T-helper 17 cell (primary cell): ENCODE measurements at places on chromosomes 4 and X. TPM values are rescaled to one million over a fixed set of nuclear protein-coding genes. Genes with fewer than 3 reads are reported as not detected.
A peak's percentile ranks its signal among the peaks of the same experiment; 100 is the strongest.

The HSFX2 gene
- total RNA-seq: not detected

- no peaks in the 10 kb centered on the region for H3K36me3 ChIP-seq
- no peak overlapping the region for H3K4me3 ChIP-seq
- peaks cover 20% of the 10 kb centered on the region for H3K4me1 ChIP-seq
Measured at GRCh38 chrX:39327255-39327654, 526.0 kb downstream of the MID1IP1 start.

The GAGE12F gene
- not detected for total RNA-seq

The SHISA3 gene
- not detected for total RNA-seq

The NDST3 gene
- total RNA-seq: not detected

The ARR3 gene
- not detected for total RNA-seq

- H3K36me3 ChIP-seq: no peaks in the 10 kb centered on the region
- no peak overlapping the region for H3K27ac ChIP-seq
- H3K4me1 ChIP-seq: no peaks in the 10 kb centered on the region
- no peaks in the 10 kb centered on the region for H3K27me3 ChIP-seq
- DNase-seq: no peak
- H3K4me3 ChIP-seq: no peak overlapping the region
Measured at GRCh38 chr4:141826260-141826659, 189.9 kb downstream of the IL15 start.

DNA sequence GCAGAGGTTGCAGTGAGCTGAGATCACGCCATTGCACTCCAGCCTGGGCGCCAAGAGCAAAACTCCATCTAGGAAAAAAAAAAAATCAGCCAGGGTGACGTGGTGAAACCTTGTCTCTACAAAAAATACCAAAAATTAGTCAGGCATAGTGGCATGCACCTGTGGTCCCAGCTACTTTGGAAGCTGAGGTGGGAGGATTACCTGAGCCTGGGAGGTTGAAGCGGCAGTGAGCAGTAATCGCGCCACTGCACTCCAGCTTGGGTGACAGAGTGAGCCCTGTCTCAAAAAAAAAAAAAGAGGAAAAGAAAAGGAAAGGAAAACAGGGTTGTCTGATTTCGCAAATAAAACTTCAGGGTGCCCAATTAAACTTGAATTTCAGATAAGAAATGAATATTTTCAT lies 106.1 kb downstream of the RBM47 start:
- H3K27ac ChIP-seq: no peak overlapping the region
- H3K4me3 ChIP-seq: no peak overlapping the region
- no peaks in the 10 kb centered on the region for H3K36me3 ChIP-seq
- H3K27me3 ChIP-seq: peaks cover 8% of the 10 kb centered on the region
- no peaks in the 10 kb centered on the region for H3K4me1 ChIP-seq
- no peak for DNase-seq

DNA sequence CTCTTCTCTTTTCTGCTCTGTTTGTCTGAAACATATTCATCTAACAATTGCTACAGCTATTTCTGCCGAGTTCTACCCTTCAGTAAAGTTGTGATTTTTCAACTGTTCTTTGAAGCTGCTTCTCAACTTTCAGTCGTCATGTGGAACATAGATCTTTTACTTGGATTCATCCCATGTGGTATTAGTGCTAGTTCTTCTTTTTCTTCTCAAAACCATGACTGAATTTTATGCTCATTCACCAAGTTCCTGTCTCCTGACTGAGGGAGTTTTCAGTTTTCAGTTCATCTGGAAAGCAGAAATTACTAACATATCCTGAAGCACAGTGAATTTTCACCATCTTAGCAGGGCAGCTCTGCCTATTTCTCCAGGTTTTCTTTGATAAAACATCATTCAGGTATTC lies 12.1 kb downstream of the ACSL4 start:
- H3K27me3 ChIP-seq: no peaks in the 10 kb centered on the region
- no peaks in the 10 kb centered on the region for H3K36me3 ChIP-seq
- no peak overlapping the region for H3K4me3 ChIP-seq
- peaks cover 12% of the 10 kb centered on the region for H3K4me1 ChIP-seq
- no peak for DNase-seq
- no peak overlapping the region for H3K27ac ChIP-seq

The LDB2 gene
- not detected for total RNA-seq

GRCh38 chr4:85474818-85475630 lies at the start of gene ARHGAP24:
ARHGAP24 (plus strand) TSS chr4:85475150.
- peak within 1 kb of the TSS; percentile 62 for H3K4me3 ChIP-seq
- no peak for DNase-seq
- no peaks in the 10 kb centered on the region for H3K36me3 ChIP-seq
- no peak within 1 kb of the TSS for H3K27ac ChIP-seq

The PDCL2 gene
- total RNA-seq: not detected

- H3K4me3 ChIP-seq: no peak overlapping the region
- no peaks in the 10 kb centered on the region for H3K36me3 ChIP-seq
- no peak for DNase-seq
Measured at GRCh38 chr4:140579278-140579677, 10.5 kb upstream of the UCP1 start.

GRCh38 chr4:171601091-171601490 lies 212.1 kb upstream of the GALNTL6 start:
- H3K27ac ChIP-seq: no peak overlapping the region
- H3K4me1 ChIP-seq: no peaks in the 10 kb centered on the region
- H3K27me3 ChIP-seq: no peaks in the 10 kb centered on the region
- no peak overlapping the region for H3K4me3 ChIP-seq

- peaks cover 4% of the 10 kb centered on the region for H3K4me1 ChIP-seq
- H3K27me3 ChIP-seq: no peaks in the 10 kb centered on the region
- H3K27ac ChIP-seq: no peak overlapping the region
- peak; percentile 12 for DNase-seq
Measured at GRCh38 chrX:12894074-12895030, 12.1 kb upstream of the TLR8 start.

The ATRX gene
- total RNA-seq: 104 TPM

DNA sequence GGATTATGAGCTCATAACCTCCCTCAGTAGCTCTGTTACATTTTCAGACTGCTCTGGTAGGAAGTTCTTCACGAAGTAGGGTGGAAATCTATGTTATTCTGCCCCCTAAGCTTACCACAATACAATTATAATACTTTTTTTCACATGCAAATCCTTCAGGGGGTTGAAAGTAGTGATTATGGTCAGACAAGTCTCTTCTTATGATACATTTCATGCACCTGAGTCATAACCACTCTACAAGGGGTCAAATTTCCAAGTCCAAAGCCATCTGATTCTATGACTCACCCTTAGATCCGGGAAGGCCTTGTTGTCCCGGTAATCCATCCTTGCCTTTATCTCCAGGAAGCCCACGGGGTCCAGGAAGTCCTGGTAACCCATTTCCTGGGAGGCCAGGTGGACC lies 95.2 kb downstream of the ATG4A start:
- no peaks in the 10 kb centered on the region for H3K27me3 ChIP-seq
- H3K36me3 ChIP-seq: no peaks in the 10 kb centered on the region
- H3K27ac ChIP-seq: no peak overlapping the region
- H3K4me1 ChIP-seq: no peaks in the 10 kb centered on the region
- no peak for DNase-seq

DNA sequence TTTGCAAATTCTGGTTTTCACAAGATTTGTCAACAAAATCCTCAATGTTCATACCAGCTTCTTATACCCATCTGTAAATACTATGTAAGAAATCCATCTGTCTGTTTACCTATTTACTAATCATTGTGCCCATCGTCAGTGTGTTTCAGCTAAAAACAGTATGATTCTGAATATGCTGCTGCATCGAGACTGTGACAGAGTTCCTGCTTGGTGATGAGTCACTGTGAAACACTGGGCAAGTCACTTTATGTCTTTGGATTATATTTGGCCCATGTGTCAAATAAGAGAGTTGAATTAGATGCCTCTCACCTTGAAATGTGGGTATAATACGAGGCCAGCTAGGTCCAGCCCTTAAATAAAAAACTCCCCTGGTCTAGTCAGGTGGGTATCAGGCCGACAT lies 79.3 kb downstream of the CBLL2 start:
- no peak overlapping the region for H3K27ac ChIP-seq
- H3K27me3 ChIP-seq: no peaks in the 10 kb centered on the region
- no peak for DNase-seq
- no peaks in the 10 kb centered on the region for H3K4me1 ChIP-seq
- H3K4me3 ChIP-seq: no peak overlapping the region

DNA sequence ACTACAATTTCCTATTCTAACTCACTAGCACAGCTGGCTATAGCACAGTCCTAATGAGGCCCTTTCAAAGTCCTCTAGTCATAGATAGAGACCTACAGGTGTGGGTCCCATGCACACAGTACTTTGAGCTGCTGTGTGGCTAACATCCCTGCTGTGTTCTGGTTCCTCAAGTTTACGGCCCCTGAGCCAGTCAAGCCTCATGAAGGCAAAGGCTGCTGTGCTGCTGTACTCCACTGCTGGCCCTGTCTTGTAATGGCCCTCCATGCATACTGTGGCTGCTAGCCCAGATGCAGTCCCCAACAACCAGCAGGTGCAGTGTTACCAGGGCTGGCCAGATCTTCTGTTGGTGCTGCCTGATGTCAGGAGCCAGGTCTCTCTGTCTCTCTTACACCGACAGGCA lies 23.4 kb upstream of the ENPEP start:
- H3K4me1 ChIP-seq: no peaks in the 10 kb centered on the region
- no peak overlapping the region for H3K27ac ChIP-seq
- H3K4me3 ChIP-seq: no peak overlapping the region

- H3K4me3 ChIP-seq: no peak overlapping the region
- DNase-seq: no peak
- H3K36me3 ChIP-seq: no peaks in the 10 kb centered on the region
- H3K4me1 ChIP-seq: peaks cover 16% of the 10 kb centered on the region
- no peaks in the 10 kb centered on the region for H3K27me3 ChIP-seq
Measured at GRCh38 chr4:89468602-89469001, 161.0 kb upstream of the GPRIN3 start.

GRCh38 chrX:129706400-129707072 lies 32.2 kb upstream of the XPNPEP2 start:
- H3K27ac ChIP-seq: no peak overlapping the region
- H3K4me1 ChIP-seq: no peaks in the 10 kb centered on the region
- peaks cover 3% of the 10 kb centered on the region for H3K36me3 ChIP-seq
- DNase-seq: no peak

GRCh38 chr4:32864713-32865351 lies 2144.7 kb downstream of the PCDH7 start:
- no peaks in the 10 kb centered on the region for H3K36me3 ChIP-seq
- no peak overlapping the region for H3K27ac ChIP-seq
- no peaks in the 10 kb centered on the region for H3K4me1 ChIP-seq
- H3K27me3 ChIP-seq: no peaks in the 10 kb centered on the region
- no peak overlapping the region for H3K4me3 ChIP-seq

DNA sequence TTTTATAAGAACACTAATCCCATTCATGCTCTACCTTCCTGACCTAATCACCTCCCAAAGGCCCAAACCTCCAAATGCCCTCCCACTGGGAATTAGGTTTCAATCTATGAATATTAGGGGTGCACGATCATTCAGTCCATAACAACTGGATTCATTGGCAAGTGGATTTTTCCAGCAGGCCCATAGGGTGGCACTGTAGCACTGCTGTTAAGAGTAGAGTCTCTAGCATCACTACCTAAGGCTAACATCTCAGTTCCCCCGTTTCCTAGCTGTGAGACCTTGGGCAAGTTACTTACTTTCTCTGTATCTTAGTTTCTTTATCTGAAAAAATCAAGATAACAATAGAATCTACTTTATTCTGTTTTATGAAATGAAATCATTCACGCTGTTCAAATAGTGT lies 315.8 kb downstream of the STIM2 start:
- no peak overlapping the region for H3K27ac ChIP-seq
- no peaks in the 10 kb centered on the region for H3K27me3 ChIP-seq
- no peak overlapping the region for H3K4me3 ChIP-seq
- H3K4me1 ChIP-seq: no peaks in the 10 kb centered on the region

- H3K27ac ChIP-seq: no peak overlapping the region
- DNase-seq: no peak
- H3K4me3 ChIP-seq: no peak overlapping the region
- H3K27me3 ChIP-seq: peaks cover 18% of the 10 kb centered on the region
Measured at GRCh38 chr4:8319061-8319460, 49.5 kb downstream of the HTRA3 start.

DNA sequence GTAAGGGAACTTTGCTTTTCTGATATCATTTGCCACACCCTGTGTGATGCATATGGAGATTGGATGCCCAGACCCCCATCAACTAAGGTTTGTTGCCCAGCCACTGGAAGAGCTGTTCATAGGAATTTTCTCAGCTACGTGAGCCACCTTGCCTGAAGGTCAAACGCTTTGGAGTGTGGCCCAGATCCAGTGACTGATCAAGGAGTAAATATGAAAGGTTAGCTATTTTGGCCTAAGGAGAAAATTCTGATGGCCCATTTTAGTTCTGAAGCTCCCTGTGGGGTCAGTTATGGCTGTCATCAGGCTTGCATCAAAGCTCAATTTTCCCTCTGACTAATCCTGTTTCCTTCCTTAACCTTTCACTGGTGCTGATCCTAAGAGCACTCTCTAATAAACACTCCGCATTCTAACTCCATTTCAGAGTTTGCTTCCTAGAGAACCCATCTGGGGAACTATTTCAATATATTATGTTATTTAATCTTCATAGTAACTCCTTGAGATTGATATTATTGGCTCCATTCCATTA lies 407.7 kb downstream of the SPRY1 start:
- H3K4me1 ChIP-seq: no peaks in the 10 kb centered on the region
- no peak overlapping the region for H3K27ac ChIP-seq
- no peak overlapping the region for H3K4me3 ChIP-seq
- DNase-seq: no peak

The CYLC1 gene
- total RNA-seq: not detected

DNA sequence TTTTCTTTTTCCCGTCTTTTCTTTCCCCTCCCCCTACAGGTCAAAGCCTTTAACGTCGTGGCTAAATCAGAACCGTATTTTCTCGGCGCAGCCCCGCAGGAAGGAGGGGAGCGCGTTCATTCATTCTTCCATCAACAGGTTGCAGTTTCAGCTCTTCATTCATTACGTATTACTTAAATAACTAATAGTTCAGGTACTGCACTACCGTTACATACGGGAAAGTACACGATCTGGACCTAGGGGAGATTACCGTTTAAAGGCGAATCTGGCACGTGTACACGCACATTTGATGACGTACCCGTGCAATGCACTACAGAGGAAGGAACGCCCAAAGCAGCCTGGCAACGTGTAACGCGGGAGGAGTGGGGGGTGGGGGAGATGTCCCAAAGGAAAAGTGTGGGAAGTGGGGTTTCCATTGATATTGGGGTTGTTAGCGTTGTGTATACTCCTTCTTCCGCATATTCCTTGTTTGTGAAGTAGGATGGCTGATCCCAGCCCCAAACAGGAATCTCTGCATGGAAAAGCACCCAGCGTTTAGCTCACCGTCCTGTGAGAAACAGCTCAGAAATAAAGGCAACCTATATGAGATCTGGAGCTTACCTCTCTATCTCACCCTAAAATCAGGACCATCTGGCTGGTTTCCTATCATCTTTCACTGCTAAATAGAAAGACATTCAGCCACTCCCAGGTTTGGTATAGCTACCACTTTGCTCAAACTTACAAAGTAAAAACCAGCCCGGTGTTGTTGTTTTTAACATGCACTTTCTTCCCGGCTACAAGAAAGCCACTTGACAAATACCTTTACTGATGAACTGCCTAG lies 585 bp upstream of the SEC24D start:
- H3K4me1 ChIP-seq: peaks cover 34% of the 10 kb centered on the region
- H3K4me3 ChIP-seq: peak overlapping the region; percentile 99
- peak; percentile 39 for DNase-seq
- H3K27me3 ChIP-seq: peaks cover 6% of the 10 kb centered on the region
- peak overlapping the region; percentile 95 for H3K27ac ChIP-seq
